ENCODE measurements at places on chromosomes 5 and 9. TPM values are rescaled to one million over a fixed set of nuclear protein-coding genes. Genes with fewer than 3 reads are reported as not detected.

The FAM153A gene
- total RNA-seq, result not detected

The FOXD4 gene
- 0.14 TPM for total RNA-seq

The OR2K2 gene
- not detected for total RNA-seq

The ECSCR gene
- total RNA-seq, result not detected

GRCh38 chr9:107175816-107176435, 107.2 kb upstream of the RAD23B start:
- no peak for DNase-seq

GRCh38 chr9:69497816-69498215, 172.8 kb downstream of the ENTREP1 start:
- DNase-seq, result no peak

DNA sequence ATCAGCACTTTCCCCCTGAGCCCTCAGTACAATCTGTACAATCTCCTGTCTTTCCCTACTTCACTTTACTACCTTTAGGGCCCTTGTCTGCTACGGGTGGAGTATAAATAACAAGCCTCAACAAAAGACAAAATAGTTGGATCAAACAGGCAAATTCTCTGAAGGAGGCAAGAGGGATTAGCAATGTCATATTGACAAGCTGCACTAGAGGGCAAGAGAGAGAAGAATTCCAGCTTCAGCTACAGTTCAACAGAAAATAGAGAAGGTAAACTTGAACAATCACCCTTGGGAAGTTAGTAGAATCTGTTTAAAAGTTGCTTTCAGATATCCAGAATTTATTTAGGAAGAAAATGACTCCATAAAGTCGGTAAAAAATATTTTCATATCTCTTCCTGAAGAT, 68.4 kb upstream of the IZUMO3 start:
- no peak for DNase-seq

DNA sequence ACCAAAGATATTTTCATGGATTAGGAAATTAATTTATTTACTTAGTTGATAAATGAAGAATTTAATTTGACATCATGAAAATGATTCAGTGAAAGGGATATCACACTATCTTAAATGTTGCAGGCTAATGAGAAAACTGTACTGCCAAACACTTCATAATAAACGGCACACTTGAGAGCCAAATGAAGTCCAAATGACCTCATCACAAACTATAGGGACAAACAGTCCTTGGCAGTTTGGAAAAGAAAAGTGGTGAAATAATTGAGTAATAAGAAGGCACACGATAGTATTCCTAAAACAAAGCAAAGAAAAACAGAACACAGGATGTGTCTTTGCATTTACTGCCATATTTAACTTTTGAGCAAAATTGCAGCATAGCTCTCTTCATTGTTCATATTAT, 116.9 kb upstream of the TLR4 start:
- no peak for DNase-seq

GRCh38 chr9:122173670-122174069, 14.0 kb downstream of the MORN5 start:
- DNase-seq, result no peak

All from NCI-H460 (cell line).